CD4-positive, alpha-beta memory T cell (primary cell): ENCODE measurements at places on chromosomes 13 and 19. TPM values are rescaled to one million over a fixed set of nuclear protein-coding genes. Genes with fewer than 3 reads are reported as not detected.
A peak's percentile ranks its signal among the peaks of the same experiment; 100 is the strongest.

The PRTN3 gene
- not detected for total RNA-seq

The PGLYRP1 gene
- total RNA-seq = not detected

- H3K36me3 ChIP-seq = no peaks in the 10 kb centered on the region
- DNase-seq = no peak
- no peaks in the 10 kb centered on the region for H3K4me1 ChIP-seq
- no peaks in the 10 kb centered on the region for H3K27me3 ChIP-seq
- no peak overlapping the region for H3K4me3 ChIP-seq
Measured at GRCh38 chr13:71751073-71751472, 115.9 kb downstream of the DACH1 start.

DNA sequence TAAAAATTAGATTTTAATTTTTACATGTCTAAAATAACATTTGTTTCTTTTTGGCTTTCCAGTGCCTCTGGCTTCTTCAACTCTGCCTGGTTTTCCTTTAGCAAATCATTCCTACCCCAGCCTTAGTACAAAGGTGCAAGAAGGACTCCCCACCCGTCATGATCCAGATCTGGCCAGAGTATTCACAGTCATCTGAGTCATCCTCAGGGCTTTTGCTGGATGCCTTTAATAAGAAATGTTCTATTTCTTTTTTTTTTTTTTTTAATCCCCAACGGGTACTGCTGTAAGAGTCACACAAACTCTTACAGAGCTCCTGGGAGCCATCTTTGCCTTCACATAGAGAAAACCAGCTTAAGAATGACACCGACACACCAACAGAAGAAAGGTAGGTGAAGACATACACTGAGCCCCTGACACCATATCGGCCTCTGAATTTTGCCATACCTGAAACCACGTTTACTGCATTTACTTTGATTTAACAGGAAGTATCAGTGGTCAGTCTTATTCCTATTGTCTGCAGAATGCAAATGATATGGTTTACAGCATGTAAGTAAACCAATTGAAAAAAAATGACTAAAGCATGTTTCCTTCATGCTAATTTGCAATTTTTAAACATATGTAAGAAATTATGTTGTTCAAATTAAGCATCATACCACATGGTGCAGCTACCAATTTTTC, 184.4 kb downstream of the NALCN start:
- no peaks in the 10 kb centered on the region for H3K36me3 ChIP-seq
- DNase-seq = no peak
- no peaks in the 10 kb centered on the region for H3K27me3 ChIP-seq
- H3K4me3 ChIP-seq = no peak overlapping the region
- no peak overlapping the region for H3K27ac ChIP-seq

- no peak for DNase-seq
- H3K36me3 ChIP-seq = peaks cover 7% of the 10 kb centered on the region
- H3K27me3 ChIP-seq = no peaks in the 10 kb centered on the region
Measured at GRCh38 chr19:51702825-51703574, 9.9 kb downstream of the SPACA6 start.

DNA sequence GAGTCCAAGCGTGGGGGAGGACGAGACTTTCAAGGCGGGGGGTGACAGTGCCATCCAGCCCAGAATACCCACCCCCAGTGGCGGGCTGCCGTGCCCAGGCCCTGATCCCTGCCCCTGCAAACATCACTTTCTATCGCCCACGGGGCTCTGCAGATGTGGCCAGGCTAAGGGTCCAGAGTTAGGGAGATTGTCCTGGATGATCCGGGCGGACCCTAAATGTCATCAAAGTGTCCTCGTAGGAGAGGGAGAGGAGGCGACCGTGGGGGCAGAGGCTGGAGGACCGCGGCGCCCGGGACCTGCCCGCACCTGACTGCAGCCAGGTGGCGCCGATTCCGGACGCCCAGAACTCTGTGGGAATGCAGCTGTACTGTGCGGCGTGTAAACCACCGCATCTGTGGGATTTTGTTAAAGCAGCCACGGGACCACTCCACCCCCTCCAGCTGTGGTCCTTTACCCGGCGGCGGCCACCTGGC, 32.4 kb downstream of the GJA3 start:
- no peaks in the 10 kb centered on the region for H3K36me3 ChIP-seq
- H3K4me3 ChIP-seq = peak overlapping the region; percentile 52
- peak; percentile 14 for DNase-seq
- H3K27me3 ChIP-seq = peaks cover 15% of the 10 kb centered on the region

GRCh38 chr13:49560270-49561061, 24.9 kb downstream of the RCBTB1 start:
- peaks cover 5% of the 10 kb centered on the region for H3K36me3 ChIP-seq
- no peak overlapping the region for H3K4me3 ChIP-seq
- H3K27ac ChIP-seq = no peak overlapping the region
- DNase-seq = no peak

- H3K36me3 ChIP-seq = no peaks in the 10 kb centered on the region
- no peaks in the 10 kb centered on the region for H3K27me3 ChIP-seq
- no peak for DNase-seq
- no peak overlapping the region for H3K27ac ChIP-seq
- no peak overlapping the region for H3K4me3 ChIP-seq
Measured at GRCh38 chr13:101868585-101869469, 416.4 kb downstream of the ITGBL1 start.

GRCh38 chr13:96381681-96382080, 291.8 kb downstream of the HS6ST3 start:
- H3K4me3 ChIP-seq = no peak overlapping the region
- H3K36me3 ChIP-seq = no peaks in the 10 kb centered on the region
- H3K27me3 ChIP-seq = no peaks in the 10 kb centered on the region
- H3K27ac ChIP-seq = no peak overlapping the region
- H3K4me1 ChIP-seq = no peaks in the 10 kb centered on the region
